ENCODE measurements at places on chromosomes 2 and 18.

- DNase-seq = no peak
Measured at GRCh38 chr18:44796429-44797428, 116.0 kb downstream of the SETBP1 start.

- DNase-seq = no peak
Measured at GRCh38 chr2:30162806-30163205, 16.0 kb downstream of the YPEL5 start.

- no peak for DNase-seq
Measured at GRCh38 chr2:199940373-199940772, 14.9 kb downstream of the TYW5 start.

GRCh38 chr18:33750366-33750765, 172.3 kb downstream of the ASXL3 start:
- DNase-seq = no peak

DNA sequence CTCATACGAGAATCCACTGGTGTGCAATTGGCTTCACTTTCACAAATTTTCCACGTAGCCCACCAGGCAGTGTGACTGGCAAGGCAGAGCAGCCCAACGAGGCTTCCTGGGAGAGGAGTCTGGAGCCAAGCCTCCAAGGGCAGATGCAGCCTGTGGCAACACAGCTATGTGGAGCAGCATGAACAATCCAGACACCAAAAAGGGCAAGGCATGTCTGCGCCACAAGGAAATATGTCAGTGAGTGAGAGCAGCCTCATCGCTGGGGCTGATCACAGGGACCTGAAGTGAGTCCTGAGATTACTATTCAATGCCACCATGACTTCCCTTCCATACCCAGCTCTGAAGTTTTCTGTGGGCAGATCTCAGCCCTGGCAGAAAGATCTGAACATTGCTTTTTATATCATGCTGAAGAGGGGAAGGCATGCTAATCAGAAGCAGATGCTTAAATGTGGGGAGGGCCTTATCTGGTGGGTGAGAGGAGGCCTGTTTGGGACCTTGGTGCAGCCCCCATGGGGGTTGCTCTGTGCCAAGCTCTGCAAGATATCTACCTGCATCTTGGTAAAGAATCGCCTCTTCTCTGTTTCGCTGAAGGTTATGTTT, 40.0 kb upstream of the PUM2 start:
- no peak for DNase-seq

GRCh38 chr2:164066095-164066494, 330.3 kb upstream of the FIGN start:
- DNase-seq = no peak

GRCh38 chr2:64393383-64394010, 60.5 kb upstream of the LGALSL start:
- DNase-seq = no peak

DNA sequence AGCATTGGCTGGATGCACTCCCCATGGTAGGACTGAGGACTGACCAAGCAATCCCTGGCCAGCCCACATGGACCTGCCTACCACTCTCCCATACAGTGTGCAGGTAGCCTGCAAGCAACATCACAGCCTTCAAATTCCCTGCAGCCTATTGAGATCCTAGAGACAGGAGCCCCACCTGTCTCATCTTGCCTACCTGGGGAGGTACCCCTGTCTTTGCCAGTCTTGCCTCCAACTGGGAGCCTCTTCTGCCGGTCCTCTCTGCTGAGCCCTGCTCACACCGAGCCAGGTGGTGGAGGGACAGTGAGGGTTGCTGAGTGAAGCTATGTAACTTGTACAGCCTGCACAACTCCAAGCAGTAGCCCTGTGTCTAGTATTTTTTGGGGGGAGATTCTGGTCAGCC, 29.9 kb downstream of the TTC32 start:
- no peak for DNase-seq

DNA sequence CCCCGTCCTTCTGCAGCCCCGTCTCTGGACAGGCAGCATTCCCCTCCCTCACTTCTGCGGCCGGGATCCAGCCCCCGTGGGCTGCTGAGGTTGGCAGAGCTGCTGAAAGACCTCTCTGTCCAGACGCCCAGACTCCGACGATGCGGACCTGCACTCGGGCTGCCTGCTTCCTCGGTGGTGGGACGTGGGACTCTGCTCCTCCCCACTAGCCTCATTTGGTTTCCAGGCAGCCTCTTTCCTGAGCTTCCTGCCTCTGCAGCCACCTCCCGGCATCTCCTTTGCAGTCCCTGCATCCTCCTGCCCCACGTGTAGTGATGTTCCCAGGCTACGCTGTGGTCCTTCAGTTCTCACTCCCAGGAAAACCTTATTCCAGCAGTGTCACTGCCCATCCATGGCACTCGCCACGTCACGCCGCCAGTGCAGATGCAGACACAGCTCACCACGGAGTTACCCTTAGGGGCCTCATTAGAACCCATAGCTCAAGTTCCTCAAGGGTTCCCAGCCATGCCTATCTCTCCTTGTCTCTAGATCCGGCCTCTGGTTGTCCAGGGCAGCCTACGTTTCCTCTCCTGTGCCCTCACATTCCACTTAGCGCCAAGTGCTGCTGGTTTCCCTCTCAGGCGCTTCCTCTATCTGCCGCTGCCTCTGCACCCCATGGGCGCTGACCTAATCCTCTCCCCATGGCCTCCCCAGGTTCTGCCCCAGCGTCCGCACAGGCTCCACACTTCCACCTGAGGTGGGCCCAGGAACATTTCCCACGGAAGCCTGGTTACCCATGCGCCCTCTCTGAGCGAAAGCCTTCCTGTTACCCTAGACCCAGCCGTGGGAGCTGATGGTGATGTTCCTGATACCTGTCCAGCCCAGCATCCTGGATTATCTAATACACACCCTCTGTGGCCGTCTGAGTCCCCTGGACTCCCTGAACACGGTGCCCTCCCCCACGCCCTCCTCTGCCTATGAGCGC, 318.3 kb upstream of the MYT1L start:
- DNase-seq = no peak

GRCh38 chr2:46012618-46013240, 284.5 kb upstream of the EPAS1 start:
- no peak for DNase-seq

DNA sequence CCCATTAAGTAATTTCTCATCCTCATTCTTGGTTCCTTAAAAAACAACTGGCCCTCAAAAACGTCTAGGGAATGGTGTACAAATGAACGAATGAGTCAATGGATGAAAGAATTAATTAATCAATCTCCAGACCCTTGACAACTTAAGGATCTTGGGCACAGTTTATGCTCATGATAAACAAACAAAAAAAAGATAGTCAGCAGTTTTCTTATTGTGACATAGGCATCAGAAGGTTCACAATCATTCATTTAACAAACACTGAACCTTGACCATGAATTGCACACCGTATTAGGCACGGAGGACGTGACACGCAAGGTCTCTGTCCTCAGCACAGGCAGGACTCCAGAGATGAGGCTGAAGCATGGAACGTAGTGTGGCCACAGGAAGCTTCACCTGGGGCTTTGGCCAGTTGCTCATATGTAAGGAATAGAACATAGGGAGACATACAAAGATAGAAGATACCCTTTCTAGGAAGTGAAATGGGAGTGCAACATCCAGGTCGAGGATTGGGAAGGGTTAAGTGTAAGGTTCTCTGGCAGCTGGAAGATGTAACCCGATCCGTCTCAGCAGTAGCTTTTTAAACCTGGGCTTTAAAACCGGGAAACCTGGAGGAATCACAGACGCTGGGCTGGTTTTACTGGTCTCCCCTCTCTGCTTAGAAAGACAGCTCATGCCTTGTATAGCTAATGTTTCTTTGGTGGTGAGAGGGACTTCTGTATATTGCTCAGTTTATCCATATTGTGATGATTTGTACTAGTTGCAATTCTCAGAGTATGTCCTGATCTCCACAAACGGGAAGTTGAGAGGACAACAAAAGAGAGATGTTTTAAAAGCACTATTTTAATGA, 8.9 kb upstream of the LTBP1 start:
- DNase-seq = no peak

DNA sequence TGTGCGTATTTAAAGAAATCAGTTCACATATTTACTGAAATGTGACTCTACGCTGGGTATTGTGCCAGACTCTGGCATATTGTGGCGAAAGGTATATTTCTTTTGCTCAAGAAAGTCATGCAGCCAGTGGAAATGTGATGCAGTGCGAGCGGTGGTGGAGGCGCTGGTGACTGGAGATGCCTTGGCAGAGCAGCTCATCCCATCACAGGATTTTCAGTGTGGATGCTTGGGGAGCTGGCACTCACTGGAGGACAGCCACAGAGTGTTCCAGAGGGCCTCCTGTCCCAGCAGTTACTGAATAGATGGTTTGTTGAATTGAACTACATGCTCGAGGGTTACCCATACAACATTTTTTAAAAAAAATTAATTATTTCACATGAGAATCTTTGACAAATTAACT, 117.6 kb downstream of the ZNF407 start:
- DNase-seq = no peak

DNA sequence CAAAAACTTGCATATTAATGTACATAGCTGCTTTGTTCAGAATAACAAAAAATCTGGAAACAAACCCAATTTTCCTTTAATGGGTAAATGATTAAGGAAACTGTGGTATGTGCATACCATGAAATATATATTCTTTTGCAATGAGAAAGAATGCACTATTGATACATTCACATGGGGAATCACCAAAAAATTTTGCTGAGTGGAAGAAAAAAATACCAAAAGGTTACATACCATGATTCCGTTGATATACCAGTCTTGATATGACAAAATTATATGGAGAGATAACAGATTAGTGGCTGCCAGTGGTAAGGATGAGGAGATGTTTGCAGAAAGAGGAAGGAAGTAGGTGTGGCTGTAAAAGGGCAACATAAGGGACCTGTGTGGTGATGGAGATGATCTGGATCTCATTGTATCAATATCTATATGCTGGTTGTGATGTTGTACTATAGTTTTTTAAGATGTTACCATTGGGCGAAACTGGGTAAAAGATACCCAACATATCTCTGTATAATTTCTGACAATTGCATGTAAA, 54.6 kb upstream of the BCL2L11 start:
- peak; percentile 4 for DNase-seq

DNA sequence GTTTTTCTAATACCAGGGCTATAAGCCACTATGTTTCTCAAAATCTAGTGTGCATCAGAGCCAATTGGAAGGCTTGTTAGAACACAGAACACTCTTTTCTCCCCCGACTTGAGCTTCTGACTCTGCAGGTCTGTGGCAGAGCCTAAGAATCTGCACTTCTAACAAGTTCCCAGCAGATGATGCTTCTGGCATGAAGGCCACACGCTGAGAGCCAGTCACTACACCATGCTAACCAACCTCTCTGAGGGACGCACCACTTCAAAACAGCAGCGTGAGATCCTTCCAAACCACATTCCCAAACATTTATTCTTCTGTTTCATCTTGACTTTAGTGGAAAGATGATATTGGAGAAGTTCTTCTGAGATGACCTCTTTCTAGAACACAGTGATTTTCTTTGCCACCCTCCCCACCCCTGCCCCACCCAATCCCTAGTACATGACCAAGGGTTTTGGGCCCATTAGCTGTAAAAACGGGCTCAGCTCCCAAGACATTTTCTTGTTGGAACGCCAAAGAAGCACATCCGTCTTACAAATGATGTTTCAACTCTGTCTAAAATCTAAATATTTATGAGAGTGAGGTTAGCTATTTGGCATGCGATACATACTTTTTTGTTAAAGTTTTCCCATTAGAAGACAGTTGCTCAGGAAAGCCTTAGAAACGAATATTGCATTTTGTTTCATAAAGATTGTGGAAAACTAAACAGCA, 391.9 kb downstream of the TMEM182 start:
- no peak for DNase-seq

- DNase-seq = no peak
Measured at GRCh38 chr2:11574176-11575046, 40.6 kb downstream of the GREB1 start.

- DNase-seq = no peak
Measured at GRCh38 chr2:238029853-238030252, 30.9 kb upstream of the SCLY start.

- peak; percentile 83 for DNase-seq
Measured at GRCh38 chr2:26346454-26347053, at the start of gene ADGRF3. TSS of gene ADGRF3 (minus strand) at chr2:26346789. CDS start at chr2:26346234, 555 bp downstream.

DNA sequence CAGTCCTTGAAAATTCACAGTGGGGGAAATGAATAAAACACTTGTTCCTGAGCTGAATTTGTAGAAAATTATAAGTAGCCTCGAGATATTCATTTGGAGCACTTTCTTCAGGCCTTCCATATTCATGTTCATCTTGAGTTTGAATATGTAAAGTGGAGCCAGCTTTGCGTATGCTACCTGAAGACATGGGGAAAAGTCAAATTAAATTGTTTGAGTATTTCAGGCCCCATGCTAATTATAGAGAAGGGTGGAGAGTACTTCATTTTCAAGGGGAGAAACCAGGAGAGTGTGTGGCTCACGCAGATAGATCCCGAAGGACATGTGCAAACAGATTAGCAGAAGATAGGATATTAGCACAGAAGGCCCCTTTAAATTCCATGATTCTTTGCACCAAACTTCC, 7.7 kb downstream of the RPRM start:
- no peak for DNase-seq

- no peak for DNase-seq
Measured at GRCh38 chr18:52077251-52077983, 262.6 kb upstream of the DCC start.

DNA sequence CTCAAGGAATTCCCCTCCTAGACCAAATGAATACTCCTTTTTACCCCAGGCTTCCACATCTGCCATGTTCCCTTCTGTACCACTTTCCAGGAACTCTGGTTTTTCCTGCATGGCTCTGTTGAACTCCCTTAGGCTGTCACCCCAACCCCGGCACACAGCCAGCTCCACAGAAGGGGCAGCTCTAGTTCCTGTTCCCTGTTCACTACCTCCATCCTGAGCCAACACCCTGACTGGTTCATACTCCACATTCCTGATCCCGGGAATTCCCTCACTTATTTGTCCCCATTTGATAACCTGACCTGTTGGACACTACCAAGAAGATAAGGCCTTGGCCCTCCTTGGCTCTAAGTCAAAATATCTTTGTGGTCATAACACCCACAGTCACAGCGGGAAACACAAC, 280.9 kb upstream of the RAB6C start:
- no peak for DNase-seq

GRCh38 chr2:84652431-84652830, 136.1 kb downstream of the DNAH6 start:
- DNase-seq = no peak

DNA sequence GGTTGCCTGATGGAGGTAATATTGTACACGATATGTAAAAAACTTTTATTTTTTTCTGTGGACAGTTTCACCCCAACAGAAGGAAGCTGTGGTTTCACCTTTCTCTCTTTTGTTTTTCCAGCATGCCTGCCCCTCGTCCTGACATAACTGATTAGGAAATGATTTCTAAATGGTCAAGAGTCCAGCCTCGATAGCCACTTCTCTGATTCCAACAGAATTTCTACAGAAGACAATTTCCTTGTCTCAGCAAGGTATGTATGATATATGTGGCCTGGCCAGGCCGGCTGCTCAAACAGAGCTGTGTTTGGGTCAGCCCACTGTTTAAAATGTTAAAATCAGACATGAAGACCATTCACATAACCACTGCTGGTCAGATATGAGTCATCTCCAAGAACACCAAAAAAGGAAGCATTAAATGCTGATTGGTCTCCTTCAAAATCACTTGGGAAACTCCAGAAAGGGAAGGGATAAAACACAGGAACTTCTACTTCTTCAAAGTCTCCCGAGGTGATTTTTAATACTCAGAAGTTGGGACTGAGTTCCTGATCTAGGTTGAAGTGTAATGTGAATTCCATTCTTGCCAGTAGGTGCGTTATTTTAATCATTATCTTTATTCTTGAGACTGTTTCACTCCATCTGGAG, 22.3 kb downstream of the ATP8B1 start:
- DNase-seq = no peak
